ENCODE measurements at places on chromosomes 2 and 18.

DNA sequence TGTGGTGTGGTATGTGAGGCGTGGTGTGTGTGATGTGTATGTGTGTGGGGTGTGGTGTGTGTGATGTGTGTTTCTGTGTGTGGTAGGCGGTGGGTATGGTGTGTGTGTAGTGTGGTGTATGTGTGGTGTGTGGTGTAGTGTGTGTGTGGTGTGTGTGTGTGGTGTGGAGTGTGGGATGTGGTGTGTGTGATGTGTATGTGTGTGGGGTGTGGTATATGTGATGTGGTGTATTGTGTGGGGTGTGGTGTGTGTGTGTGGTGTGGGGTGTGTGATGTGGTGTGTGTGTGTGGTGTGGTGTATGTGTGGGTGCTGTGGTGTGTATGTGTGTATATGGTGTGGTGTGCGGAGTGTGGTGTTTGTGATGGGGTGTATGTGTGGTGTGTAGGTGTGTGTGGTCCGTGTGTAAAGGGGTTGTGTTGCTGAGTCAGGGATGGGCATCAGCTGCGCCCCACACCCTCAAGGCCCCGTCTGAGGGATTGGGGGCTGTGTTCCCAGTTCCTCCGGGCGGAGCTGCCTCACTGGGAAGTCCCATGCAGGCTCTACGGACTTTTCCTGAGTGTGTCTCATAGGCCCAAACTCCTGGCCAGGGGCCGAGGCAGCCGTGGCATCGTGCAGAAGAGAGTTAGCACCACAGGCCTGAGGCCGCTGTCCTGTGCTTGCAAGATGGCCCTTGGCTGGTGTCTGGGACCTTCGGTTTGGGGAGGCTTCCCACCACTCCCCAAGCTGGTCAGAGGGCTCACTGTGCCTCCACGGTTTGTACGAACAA, 18.2 kb upstream of the ARL4C start:
- no peak for DNase-seq

DNA sequence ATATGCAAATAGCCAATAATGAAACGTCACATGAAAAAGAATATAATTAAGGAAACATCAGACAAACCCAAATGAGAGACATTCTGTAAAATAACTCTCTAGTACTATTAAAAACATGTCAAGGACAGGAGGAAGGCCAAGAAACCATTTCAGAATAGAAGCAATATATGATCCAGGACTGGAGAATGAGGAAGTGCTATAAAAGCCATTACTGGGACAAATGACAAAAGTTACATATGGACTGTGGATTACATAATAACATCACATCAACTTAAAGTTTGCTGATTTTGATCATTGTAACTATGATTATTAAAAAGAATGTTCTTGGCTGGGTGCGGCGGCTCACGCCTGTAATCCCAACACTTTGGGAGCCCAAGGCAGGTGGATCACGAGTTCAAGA, 81.3 kb downstream of the CRACDL start:
- no peak for DNase-seq

- no peak for DNase-seq
Observed at GRCh38 chr18:48165111-48165866, 234.8 kb upstream of the SMAD2 start.

GRCh38 chr2:231966886-231967285, 5.4 kb downstream of the DIS3L2 start:
- no peak for DNase-seq

GRCh38 chr2:36658277-36658748, 38.2 kb upstream of the VIT start:
- DNase-seq, result no peak

- no peak for DNase-seq
Observed at GRCh38 chr2:215843579-215843978, 169.8 kb downstream of the MREG start.

DNA sequence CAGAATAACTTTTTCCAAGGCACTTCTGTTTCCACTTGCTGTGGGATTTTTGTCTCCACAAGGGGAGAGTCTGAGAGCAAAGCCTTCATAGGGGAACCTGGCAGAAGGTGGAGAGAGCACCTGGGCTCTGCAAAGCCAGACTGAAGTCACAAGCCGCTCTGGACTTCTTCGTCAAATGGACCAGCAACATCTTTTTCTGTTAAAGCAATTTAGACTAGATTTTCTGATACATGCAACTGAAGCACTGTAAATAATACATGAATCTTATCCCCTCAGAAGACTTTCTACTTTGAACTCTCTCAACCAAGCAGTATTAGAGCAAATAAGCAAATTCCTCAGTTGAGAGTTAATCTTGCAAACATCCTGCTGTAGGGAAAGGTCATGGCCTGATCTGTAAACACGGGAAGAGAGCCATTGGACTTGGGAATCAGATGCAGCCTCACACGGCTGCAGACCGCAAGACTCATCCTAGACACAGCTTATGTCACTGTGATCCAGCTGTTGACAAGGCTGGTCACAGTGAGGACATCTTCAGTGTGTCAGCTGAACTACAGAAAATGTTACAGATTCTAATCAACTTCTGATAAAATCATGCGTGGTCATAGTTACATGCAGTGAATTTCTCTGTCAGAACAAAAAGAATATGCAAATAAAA, 3.2 kb downstream of the SH3YL1 start:
- DNase-seq, result no peak

- no peak for DNase-seq
Observed at GRCh38 chr2:141384676-141385075, 746.1 kb downstream of the LRP1B start.

GRCh38 chr2:45024600-45025291, 15.5 kb upstream of the SIX2 start:
- no peak for DNase-seq

GRCh38 chr2:200698217-200698616, 112.4 kb downstream of the AOX1 start:
- no peak for DNase-seq

GRCh38 chr2:56113382-56113975, 70.3 kb upstream of the CCDC85A start:
- DNase-seq, result no peak

- DNase-seq, result no peak
Observed at GRCh38 chr2:229169751-229170150, 101.3 kb downstream of the PID1 start.

DNA sequence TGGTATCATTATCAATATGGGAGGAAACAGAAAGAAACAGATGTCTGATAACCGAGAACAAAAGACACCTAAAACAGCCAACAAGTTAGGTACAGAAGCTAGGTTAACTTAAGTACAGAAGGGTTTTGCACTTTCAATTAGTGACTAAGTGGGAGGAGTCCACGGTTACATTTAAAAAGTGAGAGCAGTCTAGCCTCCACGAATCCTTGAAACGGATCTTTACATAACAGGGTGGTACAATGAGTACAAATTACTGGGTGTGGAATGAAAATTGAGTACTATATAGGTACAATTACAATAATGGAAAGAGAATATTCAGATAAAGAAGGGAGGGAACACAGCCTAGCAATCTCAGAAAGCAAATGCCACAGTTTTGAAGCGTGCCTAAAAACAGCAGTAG, 76.6 kb downstream of the TLK1 start:
- no peak for DNase-seq

DNA sequence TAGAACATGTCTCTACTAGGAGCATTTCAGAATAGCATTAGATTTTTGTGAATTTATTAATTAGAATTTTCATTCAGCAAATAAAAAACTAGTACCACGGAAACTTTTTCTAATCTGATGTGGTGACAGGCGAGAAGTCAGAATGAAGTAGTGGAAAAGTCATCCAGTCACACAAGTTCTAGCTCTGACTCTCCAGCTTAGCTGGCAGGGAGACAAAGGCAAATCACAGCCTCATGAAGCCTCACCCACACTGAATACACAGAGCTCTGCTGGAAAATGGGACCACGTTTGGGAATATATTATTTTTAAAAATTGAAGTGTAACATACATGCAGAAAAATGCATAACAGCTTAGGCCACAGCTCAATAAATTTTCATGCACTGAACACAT, 86.1 kb downstream of the L3MBTL4 start:
- no peak for DNase-seq

DNA sequence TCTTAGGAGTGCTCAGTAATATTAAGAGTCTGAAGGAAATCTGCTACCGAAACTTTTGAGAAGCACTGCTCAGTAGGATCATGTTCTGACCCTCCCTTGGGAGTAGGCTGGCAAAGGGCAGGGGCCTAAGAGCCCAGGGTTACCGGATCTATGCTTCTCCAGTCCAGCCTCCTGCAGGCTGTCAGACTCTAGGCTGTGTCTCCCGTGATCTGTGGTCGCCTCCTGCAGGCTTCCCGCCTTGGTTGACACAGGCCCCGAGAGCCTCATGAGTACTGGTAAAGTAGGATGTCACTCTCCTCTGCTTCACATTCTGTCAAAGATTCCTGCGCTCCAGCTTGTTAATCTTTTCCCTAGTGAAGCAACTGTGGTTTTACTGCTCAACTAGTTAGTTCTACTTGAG, 647.8 kb upstream of the RAB6C start:
- no peak for DNase-seq

DNA sequence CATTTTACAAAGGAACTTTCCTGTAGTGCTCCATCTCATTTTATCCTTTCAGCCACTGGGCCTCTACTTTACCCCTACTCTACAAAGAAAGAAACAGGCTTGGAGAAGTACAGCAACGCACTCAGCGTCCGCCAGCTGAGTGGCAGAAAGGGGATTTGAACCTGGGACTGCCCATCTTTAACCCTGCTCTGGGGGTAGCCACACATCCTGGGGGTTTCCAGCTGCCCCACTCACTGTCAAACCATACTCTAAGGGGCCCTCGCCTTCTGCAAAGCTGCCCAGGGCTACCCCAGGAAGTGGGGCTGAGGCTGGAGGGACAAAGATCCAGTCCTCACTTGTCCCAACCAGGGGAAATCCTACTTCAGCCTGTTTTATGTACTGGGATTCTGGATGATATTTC, 17.9 kb downstream of the HS1BP3 start:
- DNase-seq, result no peak

DNA sequence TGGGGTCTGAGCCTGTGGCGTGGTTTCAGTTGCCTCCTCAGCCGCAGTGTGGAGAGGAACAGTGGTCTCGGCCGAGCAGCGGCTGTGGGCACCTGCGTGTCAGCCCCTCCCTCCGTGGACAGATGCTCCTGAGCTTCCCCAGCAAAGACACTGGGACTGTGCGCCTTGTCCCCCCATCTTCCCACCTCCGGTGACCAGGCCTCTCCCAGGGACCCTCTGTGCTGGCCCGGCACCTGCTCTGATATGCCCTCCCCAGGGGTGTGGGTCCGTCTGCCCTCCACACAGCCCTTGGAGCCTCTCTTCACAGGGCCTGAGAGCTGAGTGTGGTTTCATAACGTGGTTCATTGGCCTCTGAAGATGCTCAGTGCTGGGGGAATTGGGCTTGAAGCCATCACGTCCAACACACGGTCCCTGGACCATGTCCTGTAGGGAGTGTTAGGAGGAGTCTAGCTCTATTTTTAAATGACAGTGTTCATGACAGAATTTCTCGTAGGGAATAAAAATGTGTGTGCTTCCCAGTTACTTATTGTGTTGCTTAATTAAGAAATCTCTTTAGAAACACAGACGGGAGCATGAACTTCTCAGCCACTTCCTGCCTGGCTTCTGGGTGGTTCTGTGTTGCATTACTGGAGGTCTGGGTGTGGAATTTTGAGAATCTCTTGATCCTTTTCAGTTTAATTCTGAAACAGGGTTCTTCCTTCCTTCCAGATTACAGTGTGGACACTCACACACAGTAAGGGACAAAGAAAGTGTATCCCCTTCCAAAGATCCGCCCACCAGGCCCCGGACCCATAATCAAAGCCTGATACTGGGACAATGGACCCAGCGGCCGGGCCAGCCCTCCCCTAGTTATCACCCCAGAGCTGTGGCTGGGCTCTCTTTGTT, 110.7 kb downstream of the NFATC1 start:
- DNase-seq, result no peak

DNA sequence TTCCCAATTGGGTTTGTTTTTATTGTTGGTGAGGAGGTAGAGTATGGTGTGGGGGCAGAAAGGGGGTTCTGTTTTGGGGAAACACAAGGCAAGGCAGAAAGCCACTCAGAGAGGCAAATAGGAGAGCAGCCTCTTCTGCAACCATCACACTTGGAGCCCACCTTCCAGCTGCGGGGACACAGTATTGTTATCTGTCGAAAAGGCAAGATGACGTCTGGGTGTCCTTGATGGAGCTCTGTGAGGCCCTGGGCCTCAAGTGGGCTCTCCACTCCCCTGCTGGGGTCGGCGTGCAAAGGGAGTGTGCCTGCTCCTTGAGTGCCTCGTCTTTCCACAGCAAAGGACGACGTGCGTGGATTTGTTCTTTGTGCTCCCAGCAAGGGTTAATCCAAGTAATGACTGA, 227.6 kb downstream of the ANAPC1 start:
- DNase-seq, result no peak

- DNase-seq, result no peak
Observed at GRCh38 chr2:156999661-157000060, 257.8 kb upstream of the GALNT5 start.

DNA sequence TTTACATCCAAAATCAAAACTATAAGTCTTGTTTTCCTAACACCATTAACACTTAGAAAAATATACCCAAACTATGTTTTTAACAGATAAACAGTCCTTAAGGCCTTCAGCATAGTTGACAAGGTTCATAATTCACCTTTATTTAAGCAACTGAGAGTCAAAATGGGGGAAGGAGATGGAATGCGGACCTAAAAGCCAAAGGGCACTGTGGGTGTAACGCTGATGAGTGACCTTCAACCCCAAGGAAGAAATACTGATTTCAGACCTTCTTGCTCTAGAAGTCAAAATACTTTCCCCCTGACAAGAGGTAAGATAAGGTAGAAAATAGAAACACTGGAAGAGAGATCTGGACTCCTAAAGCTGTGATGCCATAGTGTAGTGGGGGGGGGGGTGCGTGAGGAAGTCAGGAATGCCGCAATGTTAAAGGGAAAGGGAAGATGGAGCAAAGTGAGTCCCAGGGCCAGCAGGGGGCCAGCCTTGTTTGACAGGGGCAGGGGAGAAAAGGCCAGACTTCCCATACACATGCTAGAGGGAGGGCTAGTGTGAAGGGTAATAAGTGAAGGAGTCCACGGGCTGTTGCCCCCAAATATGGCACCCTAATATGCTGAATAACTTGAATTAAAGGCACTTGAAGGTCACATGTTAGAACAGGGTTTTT, 31.4 kb downstream of the CCDC93 start:
- DNase-seq, result no peak
